GM04504 (cell line): ENCODE measurements at places on chromosomes 5 and 9.

DNA sequence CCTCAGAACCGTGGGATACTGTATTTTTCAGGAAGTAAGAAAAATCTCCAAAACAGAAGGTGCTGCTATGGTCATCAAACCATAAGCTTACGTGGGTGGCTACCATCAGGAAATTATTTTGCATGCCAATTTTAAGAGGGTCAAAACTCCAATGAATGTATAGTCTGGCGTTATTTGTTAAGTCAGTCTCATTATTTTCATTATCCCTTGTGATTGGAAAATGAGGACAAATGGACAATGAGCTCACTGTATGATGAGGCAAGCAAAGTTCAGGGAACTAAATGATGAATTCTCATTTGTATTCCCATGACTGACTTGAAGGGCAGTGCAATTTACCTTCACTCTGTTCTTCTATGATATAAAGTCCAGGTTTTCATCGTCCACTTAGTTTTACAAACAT, 17.6 kb downstream of the PUM3 start:
- DNase-seq, result no peak

DNA sequence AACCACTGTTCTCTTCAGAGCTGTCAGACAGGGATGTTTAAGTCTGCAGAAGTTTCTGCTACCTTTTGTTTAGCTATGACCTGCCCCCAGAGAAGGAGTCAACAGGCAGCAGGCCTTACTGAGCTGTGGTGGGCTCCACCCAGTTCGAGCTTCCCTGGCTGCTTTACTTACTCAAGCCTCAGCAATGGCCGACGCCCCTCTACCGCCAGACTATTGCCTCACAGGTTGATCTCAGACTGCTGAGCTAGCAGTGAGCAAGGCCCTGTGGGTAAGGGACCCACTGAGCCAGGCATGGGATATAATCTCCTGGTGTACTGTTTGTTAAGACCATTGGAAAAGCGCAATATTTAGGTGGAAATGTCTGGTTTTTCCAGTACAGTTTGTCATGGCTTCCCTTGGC, 229.6 kb downstream of the TMEM167A start:
- no peak for DNase-seq

- no peak for DNase-seq
Observed at GRCh38 chr9:25936031-25936430, 257.8 kb upstream of the TUSC1 start.

DNA sequence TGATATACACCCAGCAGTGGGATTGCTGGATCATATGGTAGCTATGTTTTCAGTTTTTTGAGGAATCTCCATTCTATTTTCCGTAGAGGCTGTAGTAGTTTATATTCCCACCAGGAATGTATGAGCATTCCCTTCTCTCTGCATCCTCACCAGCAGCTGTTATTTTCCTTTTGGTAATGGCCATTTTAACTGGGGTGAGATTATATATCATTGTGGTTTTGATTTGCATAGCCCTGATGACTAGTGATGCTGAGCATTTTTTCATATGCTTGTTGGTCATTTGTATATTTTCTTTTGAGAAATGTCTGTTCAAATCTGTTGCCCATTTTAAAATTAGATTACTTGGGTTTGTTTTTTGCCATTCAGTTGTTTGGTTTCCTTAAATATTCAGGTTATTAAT, 11.2 kb upstream of the PPIC start:
- DNase-seq, result no peak

- no peak for DNase-seq
Observed at GRCh38 chr5:80764786-80765185, 110.0 kb upstream of the DHFR start.

- no peak for DNase-seq
Observed at GRCh38 chr5:42422656-42423280, 471 bp upstream of the GHR start.

DNA sequence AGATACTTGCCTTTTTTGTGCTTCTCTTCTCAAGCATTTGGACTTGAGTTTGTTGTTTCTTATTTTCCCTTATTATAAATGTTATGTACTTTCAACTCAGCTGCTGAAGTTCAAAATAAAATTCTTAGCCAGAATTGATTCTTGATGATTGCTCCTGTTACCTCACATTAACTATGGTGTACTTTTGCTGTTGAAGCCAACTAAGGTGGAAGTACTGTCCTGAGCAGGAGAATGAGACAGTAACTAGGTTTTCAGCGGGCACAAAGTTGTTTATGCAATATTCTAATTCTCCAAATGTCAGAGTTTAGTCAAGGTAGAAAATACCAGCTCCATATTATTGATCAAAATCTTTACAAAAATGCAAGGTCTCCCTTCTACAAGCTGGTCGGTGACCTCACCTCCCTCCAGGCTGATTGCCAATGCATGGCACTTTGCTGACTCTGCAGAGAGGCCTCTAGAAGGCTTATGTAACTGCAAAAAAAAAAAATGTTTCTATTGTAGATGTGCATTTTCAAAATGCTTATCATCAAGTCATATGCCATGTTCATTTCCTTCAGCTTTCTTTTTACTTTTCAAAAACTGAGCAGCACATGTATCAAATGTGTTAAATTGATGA, 1783.5 kb upstream of the WWC1 start:
- no peak for DNase-seq

GRCh38 chr5:113293975-113294310, 140.8 kb downstream of the TSSK1B start:
- no peak for DNase-seq

DNA sequence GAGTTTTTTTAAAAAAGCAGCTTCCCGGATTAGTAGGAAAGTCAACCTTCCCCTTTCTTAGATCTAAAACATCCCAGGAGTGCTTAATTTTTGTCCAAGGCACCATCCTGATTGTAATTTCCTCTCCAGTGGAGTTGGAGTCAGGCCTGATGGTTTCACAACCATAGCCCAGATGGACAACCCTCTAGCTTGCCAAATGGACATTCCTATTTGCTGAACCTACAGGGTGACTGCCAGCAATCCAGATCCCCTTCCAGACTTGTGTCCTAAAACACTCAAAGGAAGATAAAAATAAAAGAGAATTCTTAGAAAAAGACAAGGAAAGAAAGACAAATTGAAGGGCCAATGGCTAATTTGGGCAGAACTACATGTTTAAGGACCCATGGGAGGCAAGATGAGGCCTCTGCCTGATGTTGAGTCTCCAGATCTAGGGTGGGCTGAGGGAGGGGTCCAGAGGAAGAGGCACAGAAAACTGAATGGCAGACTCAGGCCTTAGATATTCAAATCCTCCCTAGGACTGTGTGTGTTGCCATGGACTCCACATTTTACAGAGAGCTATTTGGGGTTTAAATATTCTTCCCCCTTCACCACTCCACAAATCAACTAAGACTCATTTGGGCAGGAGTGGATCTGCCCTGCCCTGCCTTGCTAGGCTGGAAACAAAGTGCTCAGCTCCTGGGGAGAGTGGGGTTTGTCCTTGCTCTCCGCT, 38.5 kb upstream of the SLC44A1 start:
- peak; percentile 94 for DNase-seq

- no peak for DNase-seq
Observed at GRCh38 chr5:135447298-135447929, at the start of gene DCANP1. Gene DCANP1, minus strand, starts transcription at chr5:135447348. Its CDS starts 240 bp downstream, at chr5:135447108.

DNA sequence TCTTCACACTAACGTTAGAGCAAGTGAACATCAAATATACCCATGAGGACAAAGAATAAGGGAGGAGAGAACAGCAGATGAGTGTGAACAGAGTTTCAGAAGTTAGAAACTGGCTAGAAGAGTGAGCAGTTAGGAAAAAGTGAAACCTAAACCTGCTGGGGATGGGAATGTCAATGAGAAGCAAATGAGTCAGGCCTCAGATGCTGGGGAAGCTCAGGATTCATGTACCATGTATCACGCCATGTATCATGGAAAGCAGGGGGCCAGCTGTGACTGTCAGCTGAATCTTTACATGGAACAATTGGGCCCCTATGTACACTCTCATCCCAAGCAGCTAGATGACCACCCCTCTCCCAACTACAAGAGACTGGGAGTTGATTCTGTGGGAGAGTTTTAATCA, 16.2 kb downstream of the GDF9 start:
- DNase-seq, result no peak

- DNase-seq, result no peak
Observed at GRCh38 chr5:128537221-128537999, 635 bp downstream of the FBN2 start.

DNA sequence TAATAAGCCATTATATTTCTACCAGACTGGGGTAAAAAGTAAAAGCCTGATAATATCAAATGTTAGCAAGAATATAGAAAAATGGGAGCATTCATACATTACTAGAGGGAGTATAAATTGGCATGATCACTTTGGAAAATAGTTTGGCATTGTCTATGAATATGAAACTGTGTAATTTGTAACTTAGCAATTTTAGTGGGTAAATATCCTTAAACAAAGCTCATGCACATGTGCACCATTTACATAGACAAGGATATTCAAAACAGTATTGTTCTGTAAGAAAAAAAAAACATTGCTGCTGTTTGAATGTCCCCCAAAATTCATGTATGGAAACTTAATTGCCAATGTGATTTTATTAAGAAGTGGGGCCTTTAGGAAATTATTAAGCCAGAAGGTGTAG, 166.4 kb upstream of the SLC27A6 start:
- DNase-seq, result no peak

DNA sequence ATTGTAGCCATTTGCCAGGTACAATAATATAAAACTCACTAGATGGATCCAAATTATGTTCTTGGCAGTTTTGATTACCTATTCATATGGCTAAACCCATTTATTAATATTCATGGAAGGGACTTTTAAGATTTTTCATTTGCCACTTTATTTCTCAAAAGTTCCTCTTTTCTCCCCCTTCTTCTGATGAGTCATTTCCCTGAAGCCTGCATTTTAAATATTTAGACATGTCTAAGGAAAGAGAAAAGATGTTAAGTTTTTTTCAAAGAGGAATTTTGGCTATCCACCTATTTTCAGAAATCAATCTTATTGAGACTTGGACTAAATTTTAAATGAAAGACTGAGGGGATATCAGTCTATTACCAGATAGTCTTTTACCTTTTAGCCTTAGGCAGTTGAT, 1189.4 kb downstream of the EFNA5 start:
- no peak for DNase-seq

- DNase-seq, result no peak
Observed at GRCh38 chr9:113183956-113184488, 33.2 kb downstream of the SLC31A2 start.

DNA sequence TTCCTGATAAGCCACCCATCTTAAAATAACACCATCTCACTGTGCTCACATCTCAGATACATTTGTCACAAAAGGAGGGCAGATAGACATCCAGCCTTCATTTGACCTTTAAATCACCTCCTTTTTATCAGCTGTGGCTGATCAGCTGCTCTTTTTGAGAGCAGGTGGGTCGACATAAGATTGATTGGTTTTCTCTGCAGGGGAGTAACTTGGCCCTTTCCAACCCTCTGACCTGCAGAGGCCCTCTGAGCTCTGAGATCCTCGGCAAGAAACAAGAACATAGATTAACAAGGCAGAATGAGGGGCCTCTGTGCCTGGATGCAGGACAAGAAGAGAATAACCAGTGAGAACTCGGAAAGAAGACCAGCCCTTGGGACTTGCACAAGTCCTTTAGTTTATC, 33.5 kb upstream of the GLRA1 start:
- no peak for DNase-seq

DNA sequence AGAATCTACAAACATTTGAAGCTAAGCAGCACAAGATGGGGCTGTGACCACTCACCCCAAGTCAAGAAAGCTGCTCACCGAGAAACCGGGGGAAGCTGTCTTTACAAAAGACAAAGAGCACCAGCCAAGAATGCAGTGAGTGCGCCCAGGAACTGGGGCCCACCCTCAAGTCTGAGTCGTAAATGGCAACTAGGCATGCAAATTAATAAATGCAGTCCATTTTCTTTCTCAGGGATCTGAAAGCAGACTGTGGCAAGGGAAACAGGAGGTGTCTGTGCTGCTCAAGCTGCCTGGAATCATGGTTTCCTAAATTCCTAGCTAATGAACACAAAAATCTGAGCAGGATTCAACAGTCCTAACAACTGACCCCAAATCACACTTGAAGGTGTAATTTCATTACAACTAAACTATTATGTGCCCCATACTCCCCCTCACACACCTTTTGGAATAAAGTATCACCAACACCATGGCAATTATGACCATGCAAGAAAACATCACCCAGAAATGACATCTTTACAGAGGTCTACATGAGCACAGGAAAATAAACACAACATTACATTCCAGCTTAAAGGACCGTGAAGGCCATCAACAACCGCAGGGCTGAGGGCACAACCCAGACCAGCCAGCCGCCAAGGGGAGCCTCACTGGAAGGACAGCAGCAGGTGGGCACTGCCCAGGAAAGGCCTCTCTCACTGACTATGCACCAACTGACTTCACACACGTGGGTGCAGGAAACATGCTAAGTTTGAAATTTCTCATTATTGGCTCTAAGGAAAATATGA, 17.6 kb downstream of the NSUN2 start:
- no peak for DNase-seq

- no peak for DNase-seq
Observed at GRCh38 chr9:136799079-136799853, 3.1 kb downstream of the CCDC183 start.

GRCh38 chr9:101309139-101309538, 75.7 kb downstream of the BAAT start:
- DNase-seq, result no peak

DNA sequence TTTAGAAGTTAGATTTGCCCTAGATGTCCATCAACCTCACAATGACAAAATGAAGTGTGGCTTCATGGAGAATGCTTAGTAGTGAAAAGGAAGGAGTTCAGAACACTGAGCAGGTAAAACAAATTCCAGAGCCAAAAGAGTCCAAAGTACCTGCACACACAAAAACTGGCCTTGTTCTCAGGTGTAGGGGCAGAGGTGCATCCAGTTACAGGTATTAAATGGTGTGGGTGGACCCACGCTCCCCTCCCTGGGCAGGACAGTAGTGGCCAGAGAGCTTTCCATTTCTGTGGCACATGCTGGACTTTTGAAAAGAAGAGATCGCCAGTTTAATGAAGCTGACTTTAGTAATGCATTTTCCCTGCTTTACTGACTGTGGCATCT, 47.2 kb downstream of the SECISBP2 start:
- DNase-seq, result no peak

- no peak for DNase-seq
Observed at GRCh38 chr9:15369871-15370270, 52.8 kb upstream of the SNAPC3 start.

DNA sequence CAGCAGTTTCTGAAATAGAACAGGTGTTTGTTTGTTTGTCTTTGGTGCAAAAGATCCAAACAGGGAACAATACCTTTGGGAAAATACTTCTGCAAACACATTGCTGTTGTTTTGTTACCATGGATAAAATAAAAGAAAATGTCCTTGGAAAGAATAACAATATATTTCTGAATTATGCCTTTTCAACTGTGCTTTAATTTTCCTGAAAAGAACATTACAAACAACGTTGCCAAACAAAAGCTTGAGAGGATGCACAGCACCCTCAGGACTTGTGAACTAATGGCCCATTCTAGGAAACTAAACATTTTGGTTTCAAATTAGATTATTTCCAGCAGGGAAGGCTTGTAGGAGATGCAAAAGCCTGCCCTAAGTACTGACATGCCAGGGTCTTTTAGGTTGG, 967.2 kb downstream of the TLE4 start:
- DNase-seq, result no peak
